ENCODE measurements at places on chromosomes 16 and 17. TPM values are rescaled to one million over a fixed set of nuclear protein-coding genes. Genes with fewer than 3 reads are reported as not detected.

Gene ZNF18
- total RNA-seq, result 14.3 TPM

Gene C17orf107
- 0.94 TPM for total RNA-seq

Gene SOCS1
- total RNA-seq, result 1.5 TPM

Gene SLC6A4
- total RNA-seq, result not detected

Gene LPO
- not detected for total RNA-seq

Gene MMP28
- 0.99 TPM for total RNA-seq

Gene TBKBP1
- 18.0 TPM for total RNA-seq

Gene PPP1R27
- 12.7 TPM for total RNA-seq

Gene KRTAP17-1
- total RNA-seq, result not detected

Gene CD68
- total RNA-seq, result 9.1 TPM

Gene SOST
- not detected for total RNA-seq

Gene RNF222
- total RNA-seq, result not detected

Gene ANKRD40CL
- total RNA-seq, result not detected

Gene EXOSC6
- total RNA-seq, result 33.4 TPM

Gene GNGT2
- not detected for total RNA-seq

Gene OR2C1
- total RNA-seq, result not detected

GRCh38 chr17:48542114-48542656, 2.7 kb downstream of the HOXB2 start:
- no peak for DNase-seq

- DNase-seq, result no peak
Measured at GRCh38 chr17:27575912-27576252, 55.1 kb upstream of the LGALS9 start.

- DNase-seq, result no peak
Measured at GRCh38 chr17:2936771-2937321, 126.6 kb downstream of the OR1D5 start.

DNA sequence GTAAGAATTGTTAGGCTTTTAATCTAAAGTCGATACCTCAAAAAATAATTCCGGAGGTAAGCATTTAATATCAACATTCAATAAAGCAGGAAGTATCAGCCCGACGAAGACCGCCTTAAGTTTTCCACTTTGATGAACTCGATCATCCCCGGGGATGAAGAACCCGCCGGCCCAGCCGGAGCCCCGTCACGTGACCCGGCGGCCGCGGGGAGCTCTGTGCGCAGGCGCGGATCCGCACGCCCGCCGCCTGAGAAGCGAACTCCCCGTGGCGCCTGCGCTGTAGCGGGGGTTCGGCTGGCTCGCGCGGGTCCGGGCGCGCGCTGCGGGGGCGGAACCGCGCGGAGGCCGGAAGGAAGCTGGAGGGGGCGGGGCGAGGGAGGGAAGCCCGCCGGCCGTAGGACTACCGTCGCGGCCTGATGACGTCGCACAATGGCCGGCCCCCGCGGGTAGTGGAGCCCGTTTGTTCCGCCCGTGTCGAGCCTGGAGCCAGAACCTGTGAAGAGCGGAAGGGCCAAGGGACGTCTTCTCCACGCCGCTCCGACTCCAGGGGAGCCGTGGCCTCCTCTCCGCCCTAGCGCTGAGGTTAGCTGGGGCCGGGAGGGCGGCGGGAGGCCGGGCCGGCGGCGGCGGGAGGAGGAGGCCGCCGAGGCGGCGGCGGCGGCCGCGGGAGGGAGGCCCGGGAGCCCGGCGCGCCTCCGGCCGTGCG, at the start of gene ZC3H18:
Gene ZC3H18, plus strand, starts transcription at position 419 of the 706 bp plus-strand sequence. CDS start 6,721 bp downstream, outside the sequence.
- peak; percentile 97 for DNase-seq

DNA sequence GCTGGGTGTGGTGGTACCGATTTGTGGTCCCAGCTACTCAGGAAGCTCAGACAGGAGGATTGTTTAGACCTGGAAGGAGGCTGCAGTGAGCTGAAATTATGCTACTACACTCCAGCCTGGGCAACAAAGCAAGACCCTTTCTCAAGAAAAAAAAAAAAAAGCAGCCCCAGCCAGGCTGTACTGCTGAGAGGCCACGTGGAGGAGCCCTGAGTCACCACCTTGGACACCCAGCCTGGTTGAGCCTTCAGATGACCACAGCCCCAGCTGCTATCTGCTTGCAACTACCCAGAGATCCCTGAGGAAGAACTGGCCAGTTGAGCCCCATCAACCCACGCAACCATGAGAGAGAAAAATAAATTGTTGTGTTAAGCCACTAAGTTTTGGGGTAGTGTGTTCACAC, 23.6 kb upstream of the GPRC5C start:
- peak; percentile 1 for DNase-seq

- DNase-seq, result no peak
Measured at GRCh38 chr16:86928523-86929011, 350.2 kb downstream of the FOXL1 start.

GRCh38 chr17:8064561-8065019, 22.9 kb downstream of the ALOX12B start:
- DNase-seq, result no peak

GRCh38 chr17:50154604-50155003, 4.1 kb upstream of the PPP1R9B start:
- DNase-seq, result no peak

GRCh38 chr17:81027038-81027437, 7.9 kb upstream of the BAIAP2 start:
- no peak for DNase-seq

GRCh38 chr17:34503528-34504195, 75.7 kb upstream of the TMEM132E start:
- no peak for DNase-seq

DNA sequence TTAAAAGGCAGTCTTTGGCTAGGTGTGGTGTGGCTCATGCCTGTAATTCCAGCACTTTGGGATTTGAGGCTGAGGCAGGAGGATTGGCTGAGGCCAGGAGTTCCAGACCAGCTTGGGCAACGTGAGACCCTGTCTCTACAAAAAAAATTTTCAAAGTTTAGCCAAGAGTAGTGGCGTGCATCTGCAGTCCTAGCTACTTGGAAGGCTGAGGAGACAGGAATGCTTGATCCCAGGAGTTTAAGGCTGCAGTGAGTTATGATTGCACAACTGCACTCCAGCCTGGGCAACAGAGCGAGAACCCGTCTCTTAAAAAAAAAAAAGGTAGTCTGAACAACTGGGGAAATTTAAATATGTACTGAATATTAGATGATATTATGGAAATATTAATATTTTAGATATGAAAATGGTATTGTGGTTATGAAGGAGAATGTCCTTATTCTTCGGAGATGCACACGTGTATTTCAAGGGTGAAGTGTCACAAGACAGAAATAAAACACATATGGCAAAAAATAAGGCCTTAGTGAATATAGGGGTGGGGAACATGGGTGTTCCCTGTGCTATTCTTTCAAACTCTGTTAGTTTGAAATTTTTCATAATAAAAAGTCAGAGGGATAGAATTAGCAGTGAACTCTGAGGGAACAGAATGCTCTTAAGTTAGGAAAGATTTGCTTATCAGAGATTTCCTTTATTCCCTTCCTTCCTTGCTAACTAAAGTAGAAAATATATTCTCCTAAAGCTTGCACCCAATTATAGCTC, 144.7 kb downstream of the CDK5R1 start:
- DNase-seq, result no peak

GRCh38 chr17:72165867-72166439, 45.1 kb downstream of the SOX9 start:
- no peak for DNase-seq

GRCh38 chr17:34451313-34451712, 88.3 kb upstream of the CCL1 start:
- no peak for DNase-seq

- DNase-seq, result no peak
Measured at GRCh38 chr16:30780549-30780948, 6.5 kb downstream of the ZNF629 start.

- peak; percentile 40 for DNase-seq
Measured at GRCh38 chr17:49862781-49863331, 15.0 kb upstream of the TAC4 start.

GRCh38 chr16:81142864-81143263, 46.7 kb upstream of the GCSH start:
- DNase-seq, result no peak

GRCh38 chr17:32927201-32927723, 691 bp upstream of the TMEM98 start:
- DNase-seq, result no peak

DNA sequence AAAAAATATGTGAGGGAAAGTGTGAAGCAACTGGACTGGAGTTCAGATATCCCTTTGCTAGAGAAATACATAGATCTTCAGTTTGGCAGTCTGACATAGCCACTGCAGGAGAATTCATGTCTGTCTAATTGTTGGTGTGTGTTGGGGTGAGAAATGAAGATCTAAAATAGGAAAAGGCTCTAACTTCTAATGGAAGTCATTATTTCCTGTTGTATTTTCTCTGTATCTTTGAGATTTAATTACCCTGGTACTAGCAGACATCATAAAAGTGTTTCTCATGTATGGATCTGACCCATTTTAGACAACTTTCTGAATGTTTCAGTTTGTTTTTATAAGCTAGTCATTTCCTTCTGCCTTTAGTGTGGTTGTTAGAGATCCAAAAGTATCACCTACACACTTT, 128.3 kb downstream of the NLK start:
- no peak for DNase-seq

- DNase-seq, result no peak
Measured at GRCh38 chr17:45414990-45415881, 17.4 kb downstream of the ARHGAP27 start.

DNA sequence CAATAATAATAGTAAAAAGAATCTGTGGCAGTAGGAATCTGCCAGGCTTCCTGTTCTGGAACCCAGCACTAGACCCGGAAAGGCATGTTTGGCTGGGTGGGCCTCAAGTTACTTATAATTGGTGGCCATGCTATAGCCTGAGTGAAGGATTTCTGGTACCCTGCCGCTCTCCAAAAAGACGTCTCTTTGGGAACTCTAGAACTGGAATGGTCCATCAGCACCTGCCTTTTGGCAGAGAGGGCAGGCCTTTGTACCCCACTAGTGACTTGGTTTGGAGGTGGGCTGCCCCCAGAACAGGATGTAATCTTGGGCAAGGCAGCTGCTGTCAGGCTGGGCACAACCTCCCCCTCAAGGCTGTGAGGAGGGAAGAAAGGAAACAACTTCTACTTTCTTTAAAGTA, 29.3 kb upstream of the ST6GALNAC1 start:
- DNase-seq, result no peak

- DNase-seq, result peak; percentile 31
Measured at GRCh38 chr16:89187770-89188392, 12.5 kb downstream of the SLC22A31 start.

DNA sequence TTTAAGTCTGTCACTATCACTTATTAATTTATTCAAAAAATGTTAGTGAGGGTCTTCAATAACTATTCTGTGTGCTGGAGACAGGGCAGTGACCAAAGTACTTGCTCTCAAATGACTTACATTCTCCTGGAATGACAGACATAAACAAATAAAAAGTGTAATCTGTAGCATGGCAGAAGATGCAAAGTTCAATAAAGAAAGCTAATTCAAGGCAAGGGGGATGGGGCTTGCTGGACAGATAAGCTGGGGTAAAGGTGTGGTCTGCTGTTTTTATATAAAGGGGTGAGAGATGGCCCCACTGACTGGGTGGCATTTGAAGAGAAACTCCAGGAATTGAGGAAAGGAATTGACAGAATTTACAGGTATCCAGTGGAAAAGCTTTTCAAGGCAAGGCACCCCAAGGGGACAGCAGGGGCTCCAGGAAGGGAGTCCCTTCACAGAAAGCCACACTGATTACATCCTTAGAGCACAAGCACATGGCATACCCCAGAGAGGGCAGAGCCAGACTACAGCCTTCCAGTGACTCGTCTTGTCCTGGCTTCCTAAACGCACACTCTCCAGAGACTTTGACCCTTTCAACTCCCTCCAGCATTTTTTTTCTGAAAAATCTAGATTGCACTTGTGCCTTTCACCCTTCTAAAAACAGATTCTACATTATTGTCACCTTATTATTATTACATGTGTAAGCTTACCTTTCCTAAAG, 123.7 kb upstream of the HS3ST3A1 start:
- DNase-seq, result no peak

DNA sequence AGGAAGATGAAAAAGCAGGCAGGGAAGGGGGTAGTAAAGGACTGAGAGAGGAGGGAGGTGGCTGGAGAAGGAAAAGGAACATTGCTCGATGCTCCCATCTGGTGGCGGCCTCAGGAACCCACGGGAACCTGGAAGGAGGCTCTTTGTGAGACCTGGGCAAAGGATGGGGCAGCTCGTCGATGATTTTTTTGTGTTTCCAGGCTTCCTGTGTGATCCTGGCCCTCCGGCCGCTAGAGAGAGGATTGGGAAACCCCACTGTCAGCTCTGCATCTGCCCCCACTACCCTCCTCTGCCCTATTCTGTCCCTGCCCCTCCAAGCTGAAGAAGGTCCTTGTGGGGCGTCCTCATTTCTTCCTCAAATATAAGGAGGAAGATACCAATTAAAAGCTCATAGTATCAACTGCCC, 6.6 kb downstream of the WFIKKN2 start:
- DNase-seq, result peak; percentile 77

- peak; percentile 79 for DNase-seq
Measured at GRCh38 chr17:81551458-81552243, 502 bp downstream of the FAAP100 start.

- peak; percentile 46 for DNase-seq
Measured at GRCh38 chr16:17578981-17579874, 108.5 kb upstream of the XYLT1 start.

DNA sequence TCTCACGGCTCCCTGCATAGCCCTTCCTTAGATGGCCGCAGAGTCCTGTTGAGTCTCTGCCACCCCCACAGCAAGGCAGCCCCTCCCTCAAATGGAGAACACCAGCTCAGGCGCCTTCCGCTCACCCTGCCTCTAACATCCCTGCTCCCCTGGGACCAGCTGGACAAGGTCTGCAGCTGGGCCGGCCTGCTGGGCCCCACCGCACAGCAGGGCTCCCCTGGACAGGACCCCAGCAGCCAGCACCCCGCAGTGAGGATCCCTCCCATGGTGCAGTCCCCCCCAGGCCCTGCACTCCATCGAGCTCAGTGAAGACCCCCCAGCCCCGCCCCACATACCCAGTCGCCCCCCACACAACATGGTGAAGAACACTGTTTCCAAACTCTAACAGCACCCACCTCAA, 10.2 kb downstream of the ATP2A3 start:
- DNase-seq, result no peak

- DNase-seq, result peak; percentile 42
Measured at GRCh38 chr17:27538156-27538955, 82.1 kb downstream of the KSR1 start.

DNA sequence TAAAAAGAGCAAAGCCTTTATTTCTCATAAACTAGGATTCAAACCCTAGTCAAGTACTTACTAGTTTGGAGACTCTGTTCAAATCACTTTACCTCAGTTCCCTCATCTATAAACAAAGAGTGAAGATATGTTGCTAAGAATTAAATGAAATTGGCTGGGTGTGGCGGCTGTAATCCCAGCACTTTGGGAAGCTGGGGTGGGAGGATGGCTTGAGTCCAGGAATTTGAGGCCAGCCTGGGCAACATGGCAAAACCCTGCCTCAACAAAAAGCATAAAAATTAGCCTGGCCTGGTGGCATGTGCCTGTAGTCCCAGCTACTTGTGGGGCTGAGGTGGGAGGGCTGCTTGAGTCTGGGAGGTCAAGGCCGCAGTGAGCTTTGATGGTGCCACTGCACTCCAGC, 114.5 kb upstream of the CREBBP start:
- DNase-seq, result no peak

GRCh38 chr16:71432906-71433305, 8.9 kb downstream of the TLE7 start:
- DNase-seq, result no peak

GRCh38 chr17:3892095-3892998, 506 bp downstream of the CAMKK1 start:
- no peak for DNase-seq

All from myocyte (in vitro differentiated cells).